Activated gamma-delta T cell treated with Interleukin-2 at 50 U/mL for 16 hours (primary cell): ENCODE measurements at places on chromosomes 13 and 19.

GRCh38 chr13:112849500-112849899 lies 119.5 kb upstream of the MCF2L start:
- no peak for DNase-seq

DNA sequence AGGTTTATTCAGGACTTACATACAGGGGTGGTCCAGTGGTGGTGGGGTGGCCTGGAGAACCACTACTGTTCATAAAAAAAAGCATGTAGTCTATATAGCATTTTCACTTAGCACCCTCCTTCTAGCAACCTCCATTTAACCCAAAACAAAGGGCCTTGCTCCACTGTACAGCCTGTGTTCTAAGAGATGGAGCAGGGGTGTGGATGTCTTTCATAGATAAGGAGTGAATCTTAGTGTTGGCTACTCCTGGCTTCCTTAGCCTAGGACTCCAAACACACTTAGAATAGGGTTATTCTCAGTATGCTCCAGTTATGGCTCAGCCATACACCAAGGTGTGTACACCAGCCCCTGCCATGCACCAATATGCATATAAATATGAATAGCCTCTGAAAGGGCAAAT lies 95.2 kb downstream of the ELF1 start:
- no peak for DNase-seq

GRCh38 chr19:9934132-9934950 lies 2.0 kb downstream of the OLFM2 start:
- peak; percentile 75 for DNase-seq

- DNase-seq, result no peak
Measured at GRCh38 chr19:7337380-7338194, 11.2 kb upstream of the ARHGEF18 start.

DNA sequence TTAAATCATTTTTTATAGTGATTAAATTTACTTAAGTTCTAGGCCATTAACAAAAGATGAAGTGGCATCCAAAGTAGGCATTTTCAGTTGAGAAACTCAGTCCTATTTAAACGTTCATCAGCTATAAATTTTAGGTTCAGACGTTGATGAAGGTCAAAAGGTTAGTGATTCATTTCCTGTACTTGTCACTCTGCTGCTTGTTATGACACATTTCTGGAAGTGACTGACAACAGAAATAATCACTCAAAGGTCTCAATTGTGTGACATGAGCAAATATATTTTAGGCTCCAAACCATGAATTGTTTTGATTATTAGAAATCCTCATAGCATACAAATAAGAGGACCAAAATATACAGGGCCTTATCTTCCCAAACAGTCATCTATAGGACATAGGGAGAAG lies 10.3 kb upstream of the EDNRB start:
- no peak for DNase-seq

DNA sequence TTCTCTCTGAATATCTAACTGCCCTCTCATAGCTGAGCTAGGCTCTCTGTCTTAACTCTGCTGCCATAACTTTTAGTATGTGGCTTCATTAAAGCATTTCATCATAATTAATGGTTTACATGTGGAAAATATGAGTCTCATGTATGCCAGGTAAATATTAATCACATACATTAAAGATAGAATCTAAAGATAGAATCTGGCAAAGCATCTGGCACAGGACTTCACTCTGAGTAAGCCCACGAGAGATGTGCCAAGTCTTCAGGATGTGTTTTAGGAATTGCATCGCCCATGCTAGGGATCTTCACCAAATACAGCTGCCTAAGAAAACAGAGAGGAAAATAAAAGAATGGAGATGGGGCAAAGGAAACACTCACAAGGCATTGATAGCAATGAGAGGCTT lies 285.8 kb downstream of the DIAPH3 start:
- no peak for DNase-seq

GRCh38 chr19:19028526-19028925 lies 4.8 kb downstream of the SUGP2 start:
- DNase-seq, result no peak

- DNase-seq, result no peak
Measured at GRCh38 chr19:12295191-12295590, 508 bp upstream of the ZNF44 start.

DNA sequence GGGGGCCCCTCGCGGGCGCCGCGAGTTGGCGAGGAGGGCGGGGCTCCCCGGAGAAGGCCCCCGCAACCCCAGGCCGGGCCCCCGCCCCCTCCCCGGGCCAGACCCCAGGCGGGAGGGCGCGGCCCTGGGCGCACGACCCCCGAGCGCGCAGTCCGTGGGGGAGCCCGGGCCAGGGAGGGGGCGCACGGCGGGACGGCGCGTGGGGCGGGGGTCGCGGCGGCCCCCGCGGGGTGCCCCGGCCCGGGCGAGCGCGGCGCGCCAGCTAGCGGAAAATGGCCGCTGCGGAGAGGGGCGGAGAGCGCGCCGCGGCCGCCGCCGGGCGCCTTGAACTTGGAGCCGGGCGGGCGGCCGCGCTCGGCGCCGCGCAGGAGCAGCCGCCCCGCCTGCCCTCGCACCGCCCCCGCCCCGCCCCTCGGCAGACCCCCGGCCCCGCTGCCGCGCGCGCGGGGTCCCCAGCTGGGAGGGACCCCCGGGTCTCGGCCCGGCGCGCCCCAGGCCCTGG lies 6.4 kb upstream of the NFIC start:
- DNase-seq, result no peak

DNA sequence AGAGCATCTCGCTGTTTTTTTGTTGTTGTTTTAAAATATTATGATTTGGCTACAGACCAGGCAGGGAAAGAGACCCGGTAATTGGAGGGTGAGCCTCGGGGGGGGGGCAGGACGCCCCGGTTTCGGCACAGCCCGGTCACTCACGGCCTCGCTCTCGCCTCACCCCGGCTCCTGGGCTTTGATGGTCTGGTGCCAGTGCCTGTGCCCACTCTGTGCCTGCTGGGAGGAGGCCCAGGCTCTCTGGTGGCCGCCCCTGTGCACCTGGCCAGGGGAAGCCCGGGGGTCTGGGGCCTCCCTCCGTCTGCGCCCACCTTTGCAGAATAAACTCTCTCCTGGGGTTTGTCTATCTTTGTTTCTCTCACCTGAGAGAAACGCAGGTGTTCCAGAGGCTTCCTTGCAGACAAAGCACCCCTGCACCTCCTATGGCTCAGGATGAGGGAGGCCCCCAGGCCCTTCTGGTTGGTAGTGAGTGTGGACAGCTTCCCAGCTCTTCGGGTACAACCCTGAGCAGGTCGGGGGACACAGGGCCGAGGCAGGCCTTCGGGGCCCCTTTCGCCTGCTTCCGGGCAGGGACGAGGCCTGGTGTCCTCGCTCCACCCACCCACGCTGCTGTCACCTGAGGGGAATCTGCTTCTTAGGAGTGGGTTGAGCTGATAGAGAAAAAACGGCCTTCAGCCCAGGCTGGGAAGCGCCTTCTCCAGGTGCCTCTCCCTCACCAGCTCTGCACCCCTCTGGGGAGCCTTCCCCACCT lies 183.3 kb downstream of the KDM4B start:
- DNase-seq, result no peak

GRCh38 chr19:57192993-57193392 lies 1.7 kb downstream of the ZNF264 start:
- DNase-seq, result no peak

DNA sequence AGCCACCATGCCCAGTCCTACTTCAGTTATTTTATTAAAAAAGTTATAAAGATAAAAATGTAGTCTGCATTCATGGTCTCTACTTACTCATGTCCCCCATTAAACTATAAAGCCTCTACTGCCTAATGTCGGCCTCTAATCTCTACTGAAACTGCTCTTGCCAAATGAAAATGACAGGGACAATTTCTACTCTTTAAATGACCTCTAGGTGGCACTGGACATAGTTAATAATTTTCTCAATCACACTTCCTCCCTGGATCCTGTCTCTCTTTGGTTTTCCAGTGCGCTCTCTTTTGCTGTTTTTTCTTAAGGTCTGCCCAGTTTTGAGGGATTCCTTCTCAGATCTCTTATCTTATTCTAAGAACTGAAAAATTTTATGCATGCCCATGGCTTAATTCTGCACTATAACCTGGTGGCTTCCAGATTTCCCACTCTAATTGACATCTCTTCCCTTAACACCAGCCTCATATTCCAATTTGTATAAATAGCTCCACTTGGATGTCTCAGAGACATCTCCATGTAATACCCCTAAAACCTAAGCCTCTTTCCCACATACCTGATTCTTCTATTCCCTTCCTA lies 54.3 kb downstream of the MTMR6 start:
- no peak for DNase-seq

GRCh38 chr13:105118426-105118985 lies 1417.0 kb downstream of the EFNB2 start:
- no peak for DNase-seq

DNA sequence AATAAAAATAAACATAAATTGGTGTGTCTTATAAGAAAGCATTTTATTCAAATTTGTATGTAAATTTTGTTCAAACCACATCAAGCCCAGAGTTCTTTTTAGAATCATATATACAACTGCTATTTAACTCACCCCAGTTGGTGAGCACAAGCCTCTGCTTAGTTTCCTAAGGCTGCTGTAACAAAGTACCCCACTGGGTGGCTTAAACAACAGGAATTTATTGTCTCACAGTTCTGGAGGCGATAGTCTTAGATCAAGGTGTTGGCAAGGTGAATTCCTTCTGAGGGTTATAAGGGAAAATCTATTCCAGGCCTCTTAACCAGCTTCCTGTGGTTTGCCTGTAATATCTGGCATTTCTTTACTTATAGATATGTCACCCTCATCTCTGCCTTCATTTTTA lies 1133.5 kb downstream of the OLFM4 start:
- no peak for DNase-seq

- DNase-seq, result no peak
Measured at GRCh38 chr19:6490134-6490533, 8.5 kb upstream of the DENND1C start.

DNA sequence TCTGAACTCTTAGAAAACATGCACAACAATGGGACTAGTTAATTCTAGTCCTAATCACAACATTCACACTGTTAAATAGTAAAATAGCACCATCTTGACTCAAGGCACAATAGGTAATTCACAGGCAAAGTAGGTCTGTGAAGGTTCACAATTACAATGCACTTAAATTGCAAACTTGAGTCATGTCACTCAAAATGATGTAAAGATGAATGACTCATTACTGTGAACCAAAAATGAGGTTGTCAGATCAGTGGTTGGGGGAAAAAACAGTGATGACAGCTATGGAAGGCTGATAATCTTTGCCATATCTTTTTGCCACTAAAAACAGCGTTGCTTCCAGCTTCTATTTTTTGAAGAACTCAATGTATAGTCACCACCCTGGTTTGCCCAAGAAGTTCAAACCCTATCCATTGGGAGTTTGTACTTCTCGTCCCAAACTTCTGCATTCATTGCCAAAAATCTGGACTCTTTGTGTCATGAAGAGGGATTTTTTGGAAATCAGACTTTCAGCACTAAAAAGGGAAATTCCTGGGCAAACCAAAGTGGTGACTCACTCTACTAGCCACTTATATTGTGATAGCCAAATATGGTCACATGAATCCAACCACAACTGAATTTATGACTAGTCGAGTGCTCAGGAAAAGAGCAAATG lies 200.9 kb upstream of the TMTC4 start:
- no peak for DNase-seq

GRCh38 chr13:34944751-34945150 lies 2.7 kb downstream of the NBEA start:
- no peak for DNase-seq

GRCh38 chr19:35509861-35510625 lies 3.4 kb downstream of the DMKN start:
- peak; percentile 72 for DNase-seq

- no peak for DNase-seq
Measured at GRCh38 chr19:23402388-23402787, 7.1 kb upstream of the ZNF91 start.

DNA sequence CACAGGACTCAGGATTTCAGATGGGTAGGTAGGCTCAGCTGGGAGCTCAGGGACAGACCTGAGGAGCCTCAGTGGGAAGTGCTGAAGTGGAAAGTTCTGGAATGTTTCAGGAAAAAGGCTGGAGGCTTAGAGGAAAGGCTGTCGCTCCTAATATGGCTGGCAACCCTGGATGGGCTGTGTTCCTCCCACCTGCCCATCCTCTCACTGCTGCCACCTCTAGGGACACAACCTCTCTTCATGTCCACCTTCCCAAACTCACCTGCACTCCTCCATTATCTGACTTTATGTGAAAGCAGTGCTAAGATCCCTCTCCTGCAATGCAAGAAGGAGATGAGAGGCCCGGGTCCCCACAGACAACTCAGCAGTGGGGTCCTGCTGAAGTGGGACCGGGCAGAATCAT lies 5.8 kb upstream of the CEACAM21 start:
- DNase-seq, result no peak

GRCh38 chr13:47803131-47803530 lies 197.9 kb downstream of the SUCLA2 start:
- no peak for DNase-seq

GRCh38 chr19:48926909-48927308 lies 6.6 kb upstream of the DHDH start:
- no peak for DNase-seq

DNA sequence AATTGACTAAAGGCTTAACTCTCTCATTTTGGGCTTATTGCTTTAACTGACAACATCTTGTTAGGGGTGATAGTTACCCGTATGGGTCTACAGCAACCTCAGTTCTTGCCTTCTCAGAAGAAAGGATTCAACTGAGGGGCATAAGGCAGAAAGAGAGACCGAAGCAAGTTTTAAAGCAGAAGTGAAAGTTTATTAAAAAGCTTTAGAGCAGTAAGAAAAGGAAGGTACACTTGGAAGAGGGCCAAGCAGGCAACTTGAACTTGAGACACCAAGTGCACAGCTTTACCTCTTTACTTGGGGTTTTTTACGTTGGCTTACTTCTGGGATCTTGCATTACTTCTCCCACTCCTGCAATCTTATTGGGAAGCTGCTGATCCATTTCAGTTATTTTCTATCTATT lies 246.9 kb upstream of the PRR20A start:
- no peak for DNase-seq

DNA sequence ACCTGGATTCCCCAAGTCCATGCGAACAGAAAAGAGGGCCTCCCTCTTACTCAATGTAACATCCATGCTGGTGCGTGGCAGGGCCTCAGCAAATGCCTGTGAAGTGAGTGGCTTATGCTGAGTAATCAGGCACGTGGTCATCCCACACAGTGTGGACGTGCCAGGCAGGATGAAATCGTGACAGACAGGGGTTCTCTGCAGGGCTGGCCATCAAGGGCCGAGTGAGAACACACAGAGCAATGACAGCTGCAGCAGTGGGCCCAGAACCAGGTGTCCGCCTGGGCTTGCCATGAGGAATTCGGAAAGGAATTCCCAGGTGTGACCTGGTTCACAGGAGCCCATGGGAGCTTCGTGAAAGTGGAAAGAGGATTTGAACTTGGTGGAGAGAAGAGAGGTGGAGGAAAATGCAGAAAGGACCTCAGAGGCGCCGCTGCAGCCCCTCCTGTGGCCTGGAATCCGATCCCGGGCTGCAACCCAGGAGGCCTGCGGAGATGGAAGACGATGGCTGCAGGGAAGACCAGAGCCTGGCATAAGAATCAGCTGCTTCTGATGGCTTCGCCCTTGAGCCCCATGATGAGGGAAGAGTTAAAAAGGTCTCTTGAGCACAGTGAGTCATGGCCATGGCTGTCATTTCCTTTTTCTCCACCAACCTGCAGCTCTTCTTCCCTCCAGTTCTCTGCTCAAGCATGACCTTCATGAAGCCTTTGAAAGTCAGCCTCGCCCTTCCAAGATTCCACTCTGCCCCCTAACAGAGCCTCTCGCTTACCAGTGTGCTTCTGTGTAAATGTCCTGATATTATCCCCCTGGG lies 34.6 kb upstream of the SOX1 start:
- DNase-seq, result no peak

GRCh38 chr13:41299316-41300094 lies 11.6 kb upstream of the NAA16 start:
- no peak for DNase-seq

- DNase-seq, result no peak
Measured at GRCh38 chr13:102869948-102870676, 24.3 kb downstream of the ERCC5 start.
